ENCODE measurements at places on chromosomes 1 and 21.

GRCh38 chr21:42308161-42308913, 6.9 kb downstream of the TFF3 start:
- H3K4me3 ChIP-seq: no peak overlapping the region
- H3K27ac ChIP-seq: no peak overlapping the region
- H3K4me1 ChIP-seq: peaks cover 4% of the 10 kb centered on the region

GRCh38 chr1:154733621-154734020, 125.6 kb upstream of the ADAR start:
- peaks cover 16% of the 10 kb centered on the region for H3K4me1 ChIP-seq
- DNase-seq: no peak
- H3K4me3 ChIP-seq: no peak overlapping the region
- H3K36me3 ChIP-seq: peaks cover 6% of the 10 kb centered on the region

DNA sequence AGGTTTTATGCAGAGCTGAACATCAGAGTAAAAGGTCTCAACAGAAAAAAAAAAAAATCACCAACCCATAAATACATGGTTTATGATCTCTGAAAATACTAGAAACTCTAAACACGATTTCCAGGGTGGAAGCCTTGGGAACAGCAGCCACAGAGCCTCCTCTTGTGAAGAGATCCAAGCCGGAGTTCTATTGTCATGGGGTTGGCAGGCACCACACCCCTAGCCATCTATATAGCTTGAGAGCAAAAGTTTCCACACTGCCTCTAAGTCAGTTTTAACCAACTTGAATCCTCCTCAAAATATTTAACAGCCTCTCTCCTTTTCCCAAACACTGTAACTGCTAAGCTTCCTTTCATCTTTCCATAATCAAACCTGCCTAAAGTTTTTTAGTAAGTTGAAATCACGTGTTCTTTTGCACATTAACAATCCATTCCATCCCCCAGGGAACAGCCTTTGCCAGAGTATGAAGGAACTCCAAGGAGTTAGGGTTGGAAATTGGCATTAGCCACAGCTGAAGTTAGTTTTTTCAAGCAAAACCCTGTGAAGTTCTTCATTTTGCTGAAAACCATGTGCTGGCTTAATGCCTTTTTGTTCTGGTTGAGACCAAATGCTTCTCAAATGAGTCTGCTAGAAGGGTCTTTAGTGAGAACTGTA, 13.8 kb upstream of the SEC16B start:
- no peak for DNase-seq
- no peak overlapping the region for H3K4me3 ChIP-seq
- H3K27ac ChIP-seq: no peak overlapping the region

- H3K4me3 ChIP-seq: no peak overlapping the region
- no peak for DNase-seq
- no peaks in the 10 kb centered on the region for H3K4me1 ChIP-seq
- H3K36me3 ChIP-seq: no peaks in the 10 kb centered on the region
- H3K27ac ChIP-seq: no peak overlapping the region
Observed at GRCh38 chr1:10730985-10731384, 65.5 kb downstream of the CASZ1 start.

GRCh38 chr1:89942825-89943658, 51.9 kb upstream of the ZNF326 start:
- H3K27me3 ChIP-seq: no peaks in the 10 kb centered on the region
- no peak overlapping the region for H3K27ac ChIP-seq
- H3K4me3 ChIP-seq: no peak overlapping the region
- peaks cover 2% of the 10 kb centered on the region for H3K4me1 ChIP-seq
- no peak for DNase-seq

DNA sequence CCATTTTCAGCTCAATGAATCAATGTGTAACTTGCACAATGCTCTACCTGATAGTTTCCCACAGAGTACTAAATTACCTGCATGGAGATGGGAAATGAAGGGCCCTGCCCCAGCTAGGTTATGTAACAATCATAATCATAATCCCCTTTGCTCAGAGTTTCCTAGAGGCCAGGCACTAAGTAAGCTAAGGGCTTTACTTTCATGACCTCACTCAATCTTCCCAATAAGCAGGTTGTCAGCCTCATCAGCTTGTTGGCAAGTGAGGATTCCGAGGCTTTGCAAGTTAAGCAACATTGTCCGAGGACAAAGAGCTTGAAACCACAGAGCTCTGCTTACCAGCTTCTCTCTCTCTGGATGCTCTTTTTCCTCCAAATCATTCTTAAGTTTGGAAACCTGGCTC, 64.1 kb upstream of the NTPCR start:
- no peaks in the 10 kb centered on the region for H3K36me3 ChIP-seq
- H3K27ac ChIP-seq: no peak overlapping the region
- no peak for DNase-seq
- H3K27me3 ChIP-seq: peaks cover 6% of the 10 kb centered on the region
- peaks cover 5% of the 10 kb centered on the region for H3K4me1 ChIP-seq
- no peak overlapping the region for H3K4me3 ChIP-seq

GRCh38 chr21:46153247-46154154, 1.9 kb downstream of the FTCD start:
- H3K4me3 ChIP-seq: peak overlapping the region; percentile 25
- H3K4me1 ChIP-seq: no peaks in the 10 kb centered on the region
- no peaks in the 10 kb centered on the region for H3K36me3 ChIP-seq
